Osteoblast (primary cell): ENCODE measurements at places on chromosomes 2 and 18. TPM values are rescaled to one million over a fixed set of nuclear protein-coding genes. Genes with fewer than 3 reads are reported as not detected.

The ADRA2B gene
- under 0.01 TPM in 1 of 2 replicates, not detected in the other for total RNA-seq

The CNDP2 gene
- 25.3 and 27.7 TPM in 2 replicates for total RNA-seq

The DLGAP1 gene
- not detected in 2 replicates for total RNA-seq

The ZNF2 gene
- total RNA-seq: 10.9 TPM in 2 replicates

The ARHGAP25 gene
- under 0.01 and 0.29 TPM in 2 replicates for total RNA-seq

The MBOAT2 gene
- 54.3 and 56.6 TPM in 2 replicates for total RNA-seq

The LRRC30 gene
- not detected in 2 replicates for total RNA-seq

The SCYGR4 gene
- total RNA-seq: not detected in 2 replicates

The IL36A gene
- total RNA-seq: not detected in 2 replicates

The ATP6V1B1 gene
- total RNA-seq: 0.88 and 2.5 TPM in 2 replicates

The KCNK3 gene
- total RNA-seq: not detected in 2 replicates

The ARHGAP28 gene
- total RNA-seq: 23.9 and 24.2 TPM in 2 replicates

The IL36RN gene
- total RNA-seq: not detected in 2 replicates
